ENCODE measurements at places on chromosomes 6 and 20.

GRCh38 chr6:159935065-159935464 is 33.8 kb upstream of the IGF2R start:
- DNase-seq, result no peak
- H3K27me3 ChIP-seq, result no peaks in the 10 kb centered on the region
- H3K4me1 ChIP-seq, result no peaks in the 10 kb centered on the region
- no peak overlapping the region for H3K27ac ChIP-seq
- H3K4me3 ChIP-seq, result no peak overlapping the region
- no peaks in the 10 kb centered on the region for H3K36me3 ChIP-seq

DNA sequence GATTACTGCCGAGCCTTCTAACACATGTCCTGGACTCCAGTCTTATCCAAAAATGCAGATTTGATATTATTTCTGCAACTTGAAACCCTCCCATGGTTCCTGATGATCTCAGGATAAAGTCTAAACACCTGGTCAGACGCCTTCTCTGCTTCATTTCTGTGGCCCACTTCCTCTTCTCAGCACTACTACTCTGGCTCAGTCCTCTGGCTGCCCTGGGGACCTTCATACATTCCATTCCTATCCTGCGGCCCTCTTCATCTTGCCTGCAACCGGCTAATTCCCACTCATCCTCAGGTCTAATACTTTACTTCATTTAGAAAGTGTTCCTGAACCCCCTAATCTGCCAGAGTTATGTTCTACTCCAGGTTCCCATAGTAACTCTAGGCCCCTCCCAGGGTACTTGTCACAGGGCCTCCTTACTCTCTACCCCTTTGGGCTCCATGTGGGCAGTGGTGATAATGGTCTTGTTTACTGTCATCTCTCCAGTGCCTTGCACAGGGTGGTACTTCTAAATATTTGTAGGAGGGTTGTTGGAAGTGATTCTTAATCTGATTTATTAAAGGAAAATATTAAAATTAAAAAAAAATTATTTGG is 18.9 kb downstream of the MAN1A1 start:
- no peak for DNase-seq
- H3K27me3 ChIP-seq, result no peaks in the 10 kb centered on the region
- no peak overlapping the region for H3K27ac ChIP-seq
- no peaks in the 10 kb centered on the region for H3K36me3 ChIP-seq

DNA sequence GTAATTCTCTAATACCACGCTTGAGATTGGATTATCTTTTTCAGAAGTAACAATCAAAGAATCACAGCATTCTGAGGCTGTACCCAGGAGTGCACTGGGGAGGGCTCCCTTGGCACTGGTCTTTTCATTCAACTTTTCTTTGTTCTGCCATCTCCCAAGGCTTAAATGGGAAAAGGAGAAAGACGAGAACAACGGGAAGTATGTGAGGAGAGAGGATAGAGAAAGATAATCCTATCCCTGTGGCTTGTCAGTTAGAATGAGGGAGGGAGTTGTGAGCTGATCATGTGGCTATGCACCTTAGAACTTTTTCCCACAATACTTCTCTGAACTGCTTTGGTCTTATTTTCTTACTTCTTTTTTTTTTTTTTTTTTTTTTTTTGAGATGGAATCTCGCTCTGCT is 83.1 kb downstream of the CAP2 start:
- H3K27ac ChIP-seq, result no peak overlapping the region
- H3K4me3 ChIP-seq, result no peak overlapping the region
- H3K36me3 ChIP-seq, result no peaks in the 10 kb centered on the region

- no peak overlapping the region for H3K27ac ChIP-seq
- H3K36me3 ChIP-seq, result no peaks in the 10 kb centered on the region
- no peaks in the 10 kb centered on the region for H3K27me3 ChIP-seq
- no peaks in the 10 kb centered on the region for H3K4me1 ChIP-seq
Measured at GRCh38 chr6:145423936-145424335, 311.4 kb downstream of the EPM2A start.

GRCh38 chr6:47016261-47016660 is 25.9 kb downstream of the ADGRF1 start:
- H3K4me3 ChIP-seq, result no peak overlapping the region
- no peaks in the 10 kb centered on the region for H3K36me3 ChIP-seq
- H3K4me1 ChIP-seq, result no peaks in the 10 kb centered on the region
- H3K27me3 ChIP-seq, result no peaks in the 10 kb centered on the region

DNA sequence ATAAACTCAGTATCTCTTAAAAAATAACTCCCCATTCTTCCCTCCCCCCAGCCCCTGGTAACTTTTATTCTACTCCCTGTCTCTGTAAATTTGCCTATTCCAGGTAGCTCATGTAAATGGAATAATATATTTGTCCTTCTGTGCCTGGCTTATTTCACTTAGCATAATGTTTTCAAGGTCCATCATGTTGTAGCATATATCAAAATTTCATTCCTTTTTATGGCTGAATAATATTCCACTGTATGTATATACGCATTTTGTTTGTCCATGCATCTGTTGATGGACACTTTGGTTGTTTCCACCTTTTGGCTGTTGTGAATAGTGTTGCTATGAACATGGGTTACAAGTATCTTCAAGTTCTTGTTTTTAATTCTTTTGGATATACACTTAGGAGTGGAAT is 13.0 kb downstream of the PERP start:
- H3K4me3 ChIP-seq, result no peak overlapping the region
- no peaks in the 10 kb centered on the region for H3K27me3 ChIP-seq
- no peaks in the 10 kb centered on the region for H3K36me3 ChIP-seq
- no peak overlapping the region for H3K27ac ChIP-seq
- no peaks in the 10 kb centered on the region for H3K4me1 ChIP-seq

DNA sequence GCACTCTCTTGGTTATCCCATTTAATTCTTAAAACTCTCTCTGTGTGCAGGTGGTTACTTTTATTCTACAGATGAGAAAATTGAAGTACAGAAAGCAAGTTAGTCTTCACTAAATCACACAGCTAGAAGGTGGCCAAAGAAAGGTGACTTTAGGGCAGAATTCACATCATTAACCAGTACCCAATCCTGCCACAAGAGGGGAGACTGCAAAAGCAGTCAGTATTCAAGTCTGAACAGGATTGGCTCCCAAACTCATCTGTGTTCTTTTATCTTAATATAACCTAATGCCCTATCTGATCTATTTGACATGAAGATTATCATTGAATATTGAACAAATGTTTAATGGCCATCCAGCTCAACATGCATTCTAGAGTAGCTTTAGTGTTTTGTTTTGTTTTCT is 225.3 kb upstream of the FAM83B start:
- no peaks in the 10 kb centered on the region for H3K27me3 ChIP-seq
- no peak overlapping the region for H3K27ac ChIP-seq
- DNase-seq, result no peak
- no peaks in the 10 kb centered on the region for H3K4me1 ChIP-seq

GRCh38 chr20:5650280-5650691 is 99.9 kb upstream of the SHLD1 start:
- H3K4me3 ChIP-seq, result no peak overlapping the region
- no peak for DNase-seq
- no peak overlapping the region for H3K27ac ChIP-seq
- H3K27me3 ChIP-seq, result no peaks in the 10 kb centered on the region
- no peaks in the 10 kb centered on the region for H3K4me1 ChIP-seq

- H3K27ac ChIP-seq, result no peak overlapping the region
- no peaks in the 10 kb centered on the region for H3K27me3 ChIP-seq
- no peaks in the 10 kb centered on the region for H3K36me3 ChIP-seq
- no peak for DNase-seq
- H3K4me3 ChIP-seq, result no peak overlapping the region
Measured at GRCh38 chr20:43787937-43788336, 61.1 kb upstream of the GTSF1L start.

DNA sequence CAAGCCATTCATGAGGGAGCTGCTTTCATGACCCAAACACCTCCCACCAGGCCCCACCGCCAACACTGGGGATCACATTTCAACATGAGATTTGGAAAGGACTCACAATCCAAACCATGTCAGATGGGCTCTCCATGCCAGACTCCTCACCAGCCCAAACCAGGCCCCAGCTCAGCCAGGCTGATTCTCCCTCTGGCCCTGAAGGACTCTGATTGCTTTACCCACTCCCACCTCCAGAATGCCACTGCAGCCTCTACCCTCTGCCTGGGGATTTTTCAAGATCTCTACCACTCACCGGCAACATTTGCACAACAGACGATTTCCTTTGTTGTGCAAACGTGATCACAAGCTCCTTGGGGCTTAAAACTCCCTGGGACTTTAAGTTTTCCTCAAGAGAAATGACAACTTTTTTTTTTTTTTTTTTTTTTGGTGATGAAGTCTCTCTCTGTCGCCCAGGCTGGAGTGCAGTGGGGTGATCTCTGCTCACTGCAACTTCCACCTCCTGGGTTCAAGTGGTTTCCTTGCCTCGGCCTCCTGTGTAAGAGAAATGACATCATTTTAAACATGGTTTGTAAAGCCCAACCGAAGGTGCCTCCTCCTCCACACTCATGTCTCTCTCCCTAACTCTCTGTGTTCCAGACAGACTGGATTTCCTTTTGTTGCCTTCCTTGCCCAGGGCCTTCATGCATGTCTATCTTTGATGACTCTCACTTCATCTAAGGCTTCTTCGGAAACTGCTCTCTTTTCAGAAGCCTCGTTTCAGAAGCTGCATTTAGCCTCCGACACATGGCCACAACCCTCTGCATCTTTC is 147.0 kb downstream of the CDH26 start:
- H3K27me3 ChIP-seq, result no peaks in the 10 kb centered on the region
- H3K27ac ChIP-seq, result no peak overlapping the region
- no peak for DNase-seq
- no peaks in the 10 kb centered on the region for H3K36me3 ChIP-seq
- H3K4me3 ChIP-seq, result no peak overlapping the region

GRCh38 chr6:98833307-98834059 is 891 bp upstream of the POU3F2 start:
- no peak overlapping the region for H3K27ac ChIP-seq
- H3K4me3 ChIP-seq, result peak overlapping the region; percentile 57
- peaks cover 21% of the 10 kb centered on the region for H3K4me1 ChIP-seq
- no peaks in the 10 kb centered on the region for H3K36me3 ChIP-seq
- DNase-seq, result no peak
- H3K27me3 ChIP-seq, result peaks cover 97% of the 10 kb centered on the region

DNA sequence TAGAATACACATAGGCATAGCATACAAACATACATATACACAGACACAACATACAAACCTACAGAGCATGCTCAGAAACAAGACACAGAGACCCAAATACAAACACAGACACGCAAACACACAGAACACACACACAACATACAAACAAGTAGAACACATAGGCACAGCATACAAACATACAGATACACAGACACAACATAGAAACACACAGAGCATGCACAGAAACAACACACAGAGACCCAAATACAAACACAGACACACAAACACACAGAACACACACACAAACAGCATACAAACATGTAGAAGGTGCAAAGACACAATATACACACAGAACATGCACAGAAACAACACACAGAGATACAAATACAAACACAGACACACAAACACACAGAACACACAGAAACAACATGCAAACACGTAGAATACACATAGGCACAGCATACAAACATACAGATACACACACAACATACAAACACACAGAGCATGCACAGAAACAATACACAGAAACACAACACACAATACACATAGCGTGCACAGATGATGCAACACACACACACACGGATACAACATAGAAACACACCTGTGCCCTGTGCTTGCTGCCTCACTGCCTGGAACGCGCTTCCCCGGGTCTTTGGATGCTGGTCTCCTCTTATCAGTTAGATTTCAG is 469.0 kb upstream of the CDH4 start:
- H3K4me1 ChIP-seq, result peaks cover 3% of the 10 kb centered on the region
- H3K27ac ChIP-seq, result no peak overlapping the region
- no peak overlapping the region for H3K4me3 ChIP-seq
- H3K27me3 ChIP-seq, result no peaks in the 10 kb centered on the region
- no peak for DNase-seq

- no peaks in the 10 kb centered on the region for H3K27me3 ChIP-seq
- no peak overlapping the region for H3K27ac ChIP-seq
- H3K36me3 ChIP-seq, result no peaks in the 10 kb centered on the region
- no peak overlapping the region for H3K4me3 ChIP-seq
- no peaks in the 10 kb centered on the region for H3K4me1 ChIP-seq
- no peak for DNase-seq
Measured at GRCh38 chr6:148723484-148723883, 23.3 kb upstream of the UST start.

GRCh38 chr6:15036690-15037245 is 209.1 kb upstream of the JARID2 start:
- no peaks in the 10 kb centered on the region for H3K36me3 ChIP-seq
- H3K4me3 ChIP-seq, result no peak overlapping the region
- H3K4me1 ChIP-seq, result no peaks in the 10 kb centered on the region
- H3K27me3 ChIP-seq, result no peaks in the 10 kb centered on the region
- no peak overlapping the region for H3K27ac ChIP-seq
- DNase-seq, result peak; percentile 17

GRCh38 chr6:110528101-110528929 is 51.9 kb upstream of the SLC22A16 start:
- H3K4me1 ChIP-seq, result no peaks in the 10 kb centered on the region
- DNase-seq, result peak; percentile 27
- H3K4me3 ChIP-seq, result no peak overlapping the region

- no peaks in the 10 kb centered on the region for H3K4me1 ChIP-seq
- no peaks in the 10 kb centered on the region for H3K27me3 ChIP-seq
- no peak overlapping the region for H3K4me3 ChIP-seq
- peak overlapping the region; percentile 91 for H3K27ac ChIP-seq
Measured at GRCh38 chr6:140462453-140463311, 1088.2 kb upstream of the CITED2 start.

- no peaks in the 10 kb centered on the region for H3K36me3 ChIP-seq
- H3K27me3 ChIP-seq, result no peaks in the 10 kb centered on the region
- no peak for DNase-seq
- peak overlapping the region; percentile 90 for H3K27ac ChIP-seq
- H3K4me3 ChIP-seq, result peak overlapping the region; percentile 66
Measured at GRCh38 chr6:131134980-131135243, 355 bp upstream of the AKAP7 start.

- DNase-seq, result no peak
- H3K4me1 ChIP-seq, result no peaks in the 10 kb centered on the region
- H3K27ac ChIP-seq, result no peak overlapping the region
- no peaks in the 10 kb centered on the region for H3K27me3 ChIP-seq
- H3K36me3 ChIP-seq, result no peaks in the 10 kb centered on the region
Measured at GRCh38 chr6:1971612-1972011, 273.8 kb downstream of the GMDS start.

GRCh38 chr6:151796842-151797530 is 10.5 kb upstream of the ESR1 start:
- no peaks in the 10 kb centered on the region for H3K36me3 ChIP-seq
- DNase-seq, result no peak
- H3K27ac ChIP-seq, result peak overlapping the region; percentile 38
- no peak overlapping the region for H3K4me3 ChIP-seq
- H3K4me1 ChIP-seq, result no peaks in the 10 kb centered on the region

DNA sequence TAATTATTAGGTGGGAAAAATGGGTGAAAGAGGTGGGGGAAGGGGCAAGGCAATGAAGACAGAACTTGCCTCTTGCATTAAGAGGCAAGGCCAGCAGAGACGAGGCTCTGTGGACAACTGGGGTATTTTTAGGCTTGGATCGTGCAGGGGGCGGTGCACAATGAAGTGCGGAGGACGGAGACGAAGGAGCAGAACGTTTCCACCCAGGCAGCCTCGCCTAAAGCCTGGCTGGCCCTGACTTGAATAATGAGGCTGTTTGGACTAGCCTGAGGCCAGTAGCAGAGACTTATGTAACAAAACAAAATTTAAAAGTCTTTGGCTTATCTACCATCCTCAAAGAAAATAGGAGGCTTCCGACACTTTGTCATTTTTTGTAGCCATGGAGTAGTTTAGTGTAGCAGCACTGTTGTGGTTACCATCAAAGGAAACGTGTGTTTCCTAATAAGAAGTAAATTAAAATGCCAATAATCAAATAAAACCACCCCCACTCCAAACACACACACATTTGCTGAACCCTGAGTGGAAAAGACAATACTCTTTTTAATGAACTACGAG is 370.0 kb upstream of the CNR1 start:
- H3K4me3 ChIP-seq, result no peak overlapping the region
- no peaks in the 10 kb centered on the region for H3K4me1 ChIP-seq
- no peak for DNase-seq
- no peaks in the 10 kb centered on the region for H3K36me3 ChIP-seq

All from breast epithelium (tissue), 4 donors.